ENCODE measurements at places on chromosomes 7 and 10.

DNA sequence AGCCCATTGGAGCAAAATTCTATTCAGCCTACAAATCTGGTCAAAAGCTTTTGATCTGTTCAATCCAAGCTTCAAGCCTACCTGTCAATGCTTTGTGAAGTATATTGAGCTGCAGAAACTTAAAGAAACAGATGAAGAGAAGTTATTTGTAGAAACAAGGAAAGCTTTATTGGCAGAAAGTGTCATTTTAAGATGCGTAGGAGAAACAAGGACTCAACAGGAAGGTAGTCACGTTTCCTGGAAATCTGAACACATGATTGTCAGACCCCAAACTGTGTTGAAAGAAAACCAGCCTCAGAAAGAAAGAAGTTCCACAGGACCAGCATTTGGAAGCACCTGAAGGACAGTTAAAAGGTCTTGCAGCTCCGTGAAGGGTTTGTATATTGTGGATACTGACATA is 34.8 kb upstream of the PURB start:
- no peak for DNase-seq

DNA sequence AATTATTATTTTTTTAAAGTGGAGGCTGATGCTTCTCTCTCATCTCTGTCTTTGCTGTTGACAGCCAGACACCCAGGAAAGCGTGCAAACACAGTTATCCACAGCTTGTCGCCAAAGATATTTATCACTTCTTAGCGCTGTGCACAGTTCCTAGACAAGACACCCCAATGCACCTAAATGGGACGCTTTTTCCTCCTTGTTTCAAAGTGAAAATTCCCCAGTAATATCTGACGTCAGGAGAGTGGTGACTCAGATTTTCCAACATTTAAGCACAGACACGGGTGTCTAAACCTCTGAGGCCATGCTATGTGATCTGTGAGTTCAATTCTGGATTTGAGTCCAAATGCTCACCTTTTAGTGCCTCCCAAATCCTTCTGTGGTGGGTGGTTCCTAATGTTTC is 151.6 kb downstream of the EMX2 start:
- DNase-seq, result no peak

- DNase-seq, result no peak
Measured at GRCh38 chr10:73859784-73860491, 14.4 kb downstream of the CAMK2G start.

DNA sequence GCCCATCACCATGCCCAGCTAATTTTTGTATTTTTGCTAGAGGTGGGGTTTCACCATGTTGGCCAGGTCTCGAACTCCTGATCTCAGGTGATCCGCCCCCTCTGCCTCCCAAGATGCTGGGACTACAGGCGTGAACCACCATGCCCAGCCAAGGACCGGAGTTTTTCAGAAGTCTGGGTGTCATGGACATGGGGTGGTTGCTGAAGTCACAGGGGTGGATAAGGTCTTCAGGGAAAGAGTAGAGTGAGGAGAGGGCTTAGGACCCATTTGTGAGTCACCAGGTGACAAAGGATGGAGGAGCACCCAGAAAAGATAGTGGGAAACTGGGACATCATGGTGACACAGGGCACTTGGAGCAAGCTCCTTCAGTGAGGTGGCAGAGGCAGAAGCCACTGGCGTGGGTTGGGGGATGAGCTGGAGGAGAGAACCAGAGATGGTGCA is 2.8 kb upstream of the GPRIN2 start:
- DNase-seq, result no peak
